Central memory CD8-positive, alpha-beta T cell (primary cell): ENCODE measurements at places on chromosomes 5 and 9.

DNA sequence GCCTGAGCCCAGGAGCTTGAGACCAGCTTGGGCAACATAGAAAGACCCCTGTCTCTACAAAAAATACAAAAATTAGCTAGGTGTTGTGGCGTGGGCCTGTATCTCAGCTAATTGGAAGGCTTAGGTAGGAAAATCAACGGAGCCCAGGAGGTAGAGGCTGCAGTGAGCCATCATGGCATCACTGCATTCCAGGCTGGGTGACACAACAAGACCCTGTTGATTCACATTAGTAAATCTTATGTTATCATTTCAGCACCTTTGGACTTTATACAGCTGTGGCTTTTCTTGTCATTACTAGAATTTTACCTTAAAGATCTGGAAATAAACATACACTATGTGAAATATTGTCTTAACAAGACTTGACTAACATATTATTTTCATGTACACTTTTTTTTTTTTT lies 185.0 kb downstream of the ZNF608 start:
- no peak for DNase-seq

GRCh38 chr9:92934321-92934720 lies 13.0 kb upstream of the FGD3 start:
- DNase-seq, result no peak

DNA sequence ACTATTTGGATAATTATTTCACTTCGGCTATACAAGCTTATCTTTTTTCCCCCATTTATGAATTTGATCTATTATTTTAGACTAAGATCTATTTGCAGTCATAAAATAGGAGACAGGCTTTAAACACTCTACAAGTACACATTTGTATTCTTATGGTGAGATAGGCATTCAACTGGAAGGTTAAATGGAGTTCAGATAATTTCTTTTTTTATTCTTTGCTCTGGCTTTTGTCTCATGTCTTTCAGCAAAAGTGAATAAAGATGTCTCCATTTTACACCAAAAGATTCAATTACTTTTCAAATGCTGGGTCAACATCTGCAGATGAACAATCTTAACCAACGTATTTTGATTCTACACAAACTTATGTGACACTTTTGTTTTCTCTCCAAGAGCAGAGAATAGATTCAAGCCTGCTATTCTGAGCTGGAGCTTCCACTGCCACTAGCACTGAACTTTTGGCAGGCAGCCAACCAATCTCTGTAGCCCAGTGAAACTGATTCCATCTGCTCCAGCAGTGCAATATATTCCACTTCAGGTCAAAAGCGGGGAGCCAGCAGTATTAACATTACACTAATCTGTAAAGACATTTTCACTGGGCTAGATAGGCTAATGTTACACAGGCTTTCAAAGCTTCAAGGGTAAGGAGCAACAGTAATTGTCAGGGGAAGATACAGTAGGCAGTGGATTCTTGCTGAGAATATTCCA lies 452.0 kb upstream of the ZNF608 start:
- DNase-seq, result no peak

- no peak for DNase-seq
Measured at GRCh38 chr5:10584714-10585517, 21.0 kb downstream of the ANKRD33B start.

GRCh38 chr9:68495247-68495646 lies 45.4 kb downstream of the TMEM252 start:
- no peak for DNase-seq

- DNase-seq, result no peak
Measured at GRCh38 chr5:522116-522515, 2.1 kb downstream of the SLC9A3 start.

- no peak for DNase-seq
Measured at GRCh38 chr9:5579881-5580280, 49.0 kb upstream of the RIC1 start.
